ENCODE measurements at places on chromosomes 5 and 9. TPM values are rescaled to one million over a fixed set of nuclear protein-coding genes. Genes with fewer than 3 reads are reported as not detected.

Gene LCP2
- 52.0 TPM for polyA plus RNA-seq

Gene BTNL3
- polyA plus RNA-seq, result 0.08 TPM

Gene ELP1
- polyA plus RNA-seq, result 4.9 TPM

Gene PCDHGB7
- not detected for polyA plus RNA-seq

GRCh38 chr5:16944816-16945562, 8.9 kb upstream of the MYO10 start:
- no peak for DNase-seq

DNA sequence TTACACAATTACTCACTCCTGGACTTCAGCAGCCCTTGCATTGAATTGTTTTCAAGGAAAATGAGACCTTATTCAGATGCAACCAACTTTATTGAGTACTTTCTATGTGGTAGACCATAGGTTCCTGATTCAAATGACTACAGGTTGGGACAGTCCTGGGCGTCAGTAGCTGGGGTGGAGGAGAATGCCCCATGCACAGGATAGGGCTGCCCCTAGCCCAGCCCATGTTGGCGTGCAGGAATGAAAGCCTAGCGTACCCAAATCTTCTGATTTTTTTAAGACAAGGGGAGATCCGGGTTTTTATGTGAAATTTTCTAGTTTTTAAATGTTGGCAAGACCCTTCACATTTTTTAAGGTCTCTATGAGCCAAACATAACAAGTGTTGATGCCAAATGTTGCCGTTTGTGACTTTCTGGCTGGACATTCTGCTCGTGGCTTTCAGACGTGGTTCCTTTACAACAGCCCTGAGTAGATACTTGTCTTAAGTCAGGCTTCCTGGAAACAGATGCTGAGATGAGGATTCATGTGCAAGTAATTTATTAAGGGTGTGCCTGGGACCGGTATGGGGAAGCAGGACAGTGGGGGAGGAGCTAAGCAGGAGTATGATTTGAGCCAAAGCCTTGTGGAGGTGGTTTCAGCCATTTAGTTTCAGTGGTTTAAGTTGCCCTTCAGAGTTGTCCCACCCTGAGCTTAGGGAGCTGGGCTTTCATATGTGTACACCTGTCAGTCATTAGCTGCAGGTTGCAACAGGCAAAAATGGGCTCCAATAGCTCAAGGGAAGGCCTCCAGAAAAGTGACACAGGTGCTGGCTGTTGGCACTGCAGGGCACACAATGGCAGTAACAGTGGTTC, 154.1 kb downstream of the NTRK2 start:
- no peak for DNase-seq

- DNase-seq, result no peak
Measured at GRCh38 chr5:146284016-146284415, 54.6 kb upstream of the POU4F3 start.

DNA sequence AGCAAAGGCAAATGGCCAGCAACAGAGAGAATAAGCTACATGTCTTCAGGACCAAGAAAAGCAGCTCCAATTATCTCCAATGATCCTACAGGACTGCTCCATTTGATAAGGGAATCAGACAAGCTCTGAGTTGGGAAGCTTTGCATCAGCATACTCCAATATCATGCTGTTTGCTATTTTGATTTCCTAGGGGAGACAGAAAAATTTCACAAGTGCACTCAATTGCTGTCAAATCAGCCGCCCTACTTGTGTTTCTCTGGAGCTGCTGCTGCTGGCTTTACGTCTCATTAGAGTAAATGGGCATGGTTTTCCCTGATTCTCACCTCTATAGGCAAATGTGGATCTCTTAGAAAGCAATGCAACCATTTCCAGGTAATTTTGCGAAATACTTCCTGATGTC, 201.7 kb downstream of the PRELID2 start:
- no peak for DNase-seq

DNA sequence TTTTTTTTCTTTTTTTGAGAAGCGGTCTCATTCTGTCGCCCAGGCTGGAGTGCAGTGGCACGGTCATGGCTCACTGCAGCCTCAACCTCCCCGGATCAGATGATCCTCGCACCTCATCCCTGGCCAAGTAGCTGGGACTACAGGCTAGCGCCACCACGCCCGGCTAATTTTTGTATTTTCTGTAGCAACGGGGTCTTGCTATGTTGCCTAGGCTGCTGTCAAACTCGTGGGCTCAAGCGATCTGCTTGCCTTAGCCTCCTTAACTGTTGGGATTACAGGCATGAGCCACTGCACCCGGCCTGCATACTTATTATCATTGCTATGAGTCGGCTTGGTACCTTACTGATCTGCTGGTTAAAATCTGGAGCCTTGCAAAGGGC, 790 bp upstream of the IARS1 start:
- DNase-seq, result peak; percentile 5

GRCh38 chr9:135221951-135222631, 134.6 kb downstream of the OLFM1 start:
- DNase-seq, result no peak

Data from CD14-positive monocyte (primary cell).